ENCODE measurements at places on chromosomes 1 and 21. TPM values are rescaled to one million over a fixed set of nuclear protein-coding genes. Genes with fewer than 3 reads are reported as not detected.

GRCh38 chr1:108916788-108917187 lies 40.0 kb downstream of the GPSM2 start:
- no peaks in the 10 kb centered on the region for H3K4me1 ChIP-seq
- peaks cover 3% of the 10 kb centered on the region for H3K36me3 ChIP-seq
- no peak for DNase-seq
- no peak overlapping the region for H3K27ac ChIP-seq
- H3K4me3 ChIP-seq: no peak overlapping the region

GRCh38 chr21:45415188-45415942 lies 10.4 kb downstream of the COL18A1 start:
- no peak overlapping the region for H3K27ac ChIP-seq
- H3K27me3 ChIP-seq: peaks cover 28% of the 10 kb centered on the region
- no peak for DNase-seq
- H3K4me1 ChIP-seq: peaks cover 30% of the 10 kb centered on the region

- no peak for DNase-seq
- H3K36me3 ChIP-seq: no peaks in the 10 kb centered on the region
- H3K27ac ChIP-seq: no peak overlapping the region
- no peaks in the 10 kb centered on the region for H3K27me3 ChIP-seq
- H3K4me1 ChIP-seq: no peaks in the 10 kb centered on the region
These were observed 503.1 kb upstream of the DAB1 start for GRCh38 chr1:57927003-57927402.

DNA sequence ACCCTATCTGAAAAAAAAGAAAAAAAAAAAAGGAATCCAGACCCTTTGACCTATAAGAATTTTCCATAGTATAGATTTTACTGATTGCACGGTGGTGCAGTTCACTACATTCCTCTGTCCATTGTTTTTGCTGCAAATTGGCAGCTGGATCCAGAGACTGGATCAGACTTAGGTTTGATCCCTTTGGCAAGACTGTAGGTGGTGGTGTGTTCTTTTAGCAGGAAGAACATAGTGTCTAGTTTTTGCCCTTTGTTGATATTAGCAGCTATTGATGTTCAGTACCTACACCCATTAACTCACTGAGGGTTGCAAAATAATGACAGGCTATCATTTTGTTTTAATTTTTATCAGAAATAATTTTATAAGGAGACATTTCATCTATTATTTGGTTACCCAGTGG lies 37.1 kb downstream of the OSBPL9 start:
- no peaks in the 10 kb centered on the region for H3K36me3 ChIP-seq
- no peaks in the 10 kb centered on the region for H3K4me1 ChIP-seq
- no peak overlapping the region for H3K27ac ChIP-seq

The BGLAP gene
- 3.0 TPM for total RNA-seq

DNA sequence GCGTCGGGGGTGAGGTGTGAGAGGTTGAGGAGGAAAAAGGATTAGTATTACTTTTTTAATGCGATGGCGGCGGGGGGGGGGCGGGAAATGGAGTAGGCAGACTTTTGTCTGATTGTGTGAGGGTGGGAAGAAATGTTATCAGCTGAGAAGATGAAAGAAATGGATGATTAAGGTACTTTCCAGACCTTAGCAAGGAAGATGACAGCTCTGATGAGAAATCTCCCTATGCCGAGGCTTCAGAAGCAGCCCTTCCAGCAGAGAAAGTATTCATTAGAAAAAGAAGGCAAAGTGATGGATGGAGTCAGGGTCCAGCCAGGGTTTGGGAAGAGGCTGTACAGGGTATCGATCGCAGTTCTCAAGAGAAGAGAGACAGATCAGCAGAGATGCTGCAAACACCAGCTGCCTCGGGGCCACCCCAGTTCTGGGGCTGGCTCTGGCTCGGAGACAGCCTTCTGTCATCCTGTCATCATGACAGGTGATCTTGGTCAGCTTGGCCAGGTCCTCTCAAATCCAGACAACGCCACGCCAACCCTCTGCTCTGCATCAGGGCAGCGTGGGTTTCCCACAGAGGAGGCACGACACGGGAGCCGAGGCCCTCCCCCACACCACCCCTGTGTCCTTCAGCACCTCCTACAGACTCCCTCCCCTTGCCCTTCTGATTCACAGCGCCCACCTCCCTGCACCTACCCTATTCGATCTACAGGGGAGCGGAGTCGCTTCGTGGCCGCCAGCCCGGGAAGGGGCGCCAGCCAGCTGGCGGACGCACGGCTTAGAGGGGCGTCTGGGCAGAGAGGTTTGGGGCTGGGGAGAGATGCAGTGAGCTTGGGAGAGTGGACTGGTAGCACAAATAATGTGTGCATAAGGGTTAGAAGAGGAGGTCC lies 674 bp upstream of the ATXN7L2 start:
- peaks cover 4% of the 10 kb centered on the region for H3K36me3 ChIP-seq
- peak overlapping the region; percentile 35 for H3K27ac ChIP-seq
- peak overlapping the region; percentile 97 for H3K4me3 ChIP-seq
- H3K27me3 ChIP-seq: peaks cover 47% of the 10 kb centered on the region
- DNase-seq: peak; percentile 51

- H3K27ac ChIP-seq: no peak overlapping the region
- H3K4me3 ChIP-seq: no peak overlapping the region
These were observed 709.4 kb downstream of the MATN1 start for GRCh38 chr1:30014031-30014430.

- DNase-seq: no peak
- H3K36me3 ChIP-seq: peaks cover 3% of the 10 kb centered on the region
- no peak overlapping the region for H3K27ac ChIP-seq
- H3K4me3 ChIP-seq: no peak overlapping the region
These were observed 26.7 kb upstream of the LIN9 start for GRCh38 chr1:226335661-226336060.

DNA sequence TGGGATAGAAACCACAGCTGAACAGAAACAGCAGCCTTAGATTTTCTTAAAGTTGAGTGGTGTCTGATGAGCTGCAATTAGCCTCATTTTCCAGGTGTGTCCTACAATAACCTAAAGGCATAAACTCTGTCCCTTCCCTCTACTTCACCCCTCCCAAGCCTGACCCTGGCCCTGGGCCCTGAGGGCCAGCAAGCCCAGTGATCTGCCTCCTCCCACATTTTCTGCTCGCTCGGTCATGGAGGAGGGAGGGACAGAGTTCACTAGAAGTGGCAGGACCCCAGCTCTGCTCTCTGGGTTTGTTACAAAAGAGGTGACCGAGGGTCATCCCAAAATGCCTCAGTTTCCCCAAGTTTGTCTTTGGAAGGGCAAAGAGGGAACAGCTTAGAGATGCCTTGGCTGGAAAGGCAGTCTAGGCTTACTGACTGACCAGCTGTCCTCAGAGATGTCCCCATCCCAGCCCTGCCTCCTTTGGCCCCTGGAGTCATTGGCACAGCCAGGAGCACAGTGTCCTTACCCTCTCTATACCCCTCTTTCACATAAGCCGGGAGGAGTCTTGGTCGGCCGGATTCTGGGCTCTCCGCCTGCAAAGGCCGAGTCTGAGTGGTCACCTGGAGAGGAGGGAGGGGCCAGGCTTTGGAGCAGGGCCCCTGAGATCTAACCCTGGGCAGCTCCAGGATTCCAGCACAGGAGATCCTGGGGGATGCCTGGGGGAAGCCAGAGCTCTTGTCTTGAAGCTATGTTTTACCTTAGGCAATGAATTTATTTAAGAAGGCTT lies 172.7 kb downstream of the PTPRU start:
- no peak overlapping the region for H3K4me3 ChIP-seq
- DNase-seq: no peak
- no peaks in the 10 kb centered on the region for H3K4me1 ChIP-seq

GRCh38 chr1:27548858-27549719 lies 54.9 kb downstream of the AHDC1 start:
- no peak overlapping the region for H3K27ac ChIP-seq
- no peaks in the 10 kb centered on the region for H3K27me3 ChIP-seq
- H3K36me3 ChIP-seq: peaks cover 1% of the 10 kb centered on the region

DNA sequence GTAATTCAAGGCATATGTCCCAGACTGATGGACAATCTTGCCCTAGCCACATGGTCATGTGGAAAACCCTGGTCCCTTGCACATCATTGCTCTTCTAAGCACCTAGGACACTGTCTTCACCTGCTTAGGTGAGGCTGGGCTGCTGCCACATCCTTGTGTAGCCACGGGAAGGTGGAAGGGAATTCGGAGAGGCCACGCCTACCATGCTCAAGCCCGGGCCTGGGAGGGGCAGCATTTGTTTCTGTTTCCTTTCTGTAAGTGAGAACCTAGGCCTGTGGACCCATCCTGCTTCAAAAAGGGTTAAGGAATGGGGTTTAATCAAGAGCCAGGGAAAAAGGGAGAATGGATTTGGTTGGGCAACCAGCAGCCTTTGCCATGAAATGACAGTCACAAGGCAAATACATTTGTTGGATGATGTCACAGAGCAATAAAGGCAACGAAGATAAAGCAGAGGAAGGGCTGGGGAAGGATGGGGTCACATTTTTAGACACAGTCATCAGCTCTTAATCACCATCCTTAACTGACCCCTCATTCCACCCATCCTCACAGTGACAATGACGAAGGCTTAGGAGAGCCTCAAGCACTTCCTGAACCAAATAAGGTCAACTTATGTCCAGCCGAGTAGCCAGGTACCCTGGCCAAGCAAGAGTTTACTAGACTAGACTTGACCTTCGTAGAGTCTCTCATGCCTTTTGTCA lies 10.1 kb upstream of the LRRC38 start:
- H3K27ac ChIP-seq: no peak overlapping the region
- H3K36me3 ChIP-seq: no peaks in the 10 kb centered on the region
- no peaks in the 10 kb centered on the region for H3K4me1 ChIP-seq
- H3K27me3 ChIP-seq: peaks cover 24% of the 10 kb centered on the region

- no peaks in the 10 kb centered on the region for H3K36me3 ChIP-seq
- no peak for DNase-seq
- H3K4me1 ChIP-seq: no peaks in the 10 kb centered on the region
These were observed 2.8 kb upstream of the TTC22 start for GRCh38 chr1:54803761-54804470.

DNA sequence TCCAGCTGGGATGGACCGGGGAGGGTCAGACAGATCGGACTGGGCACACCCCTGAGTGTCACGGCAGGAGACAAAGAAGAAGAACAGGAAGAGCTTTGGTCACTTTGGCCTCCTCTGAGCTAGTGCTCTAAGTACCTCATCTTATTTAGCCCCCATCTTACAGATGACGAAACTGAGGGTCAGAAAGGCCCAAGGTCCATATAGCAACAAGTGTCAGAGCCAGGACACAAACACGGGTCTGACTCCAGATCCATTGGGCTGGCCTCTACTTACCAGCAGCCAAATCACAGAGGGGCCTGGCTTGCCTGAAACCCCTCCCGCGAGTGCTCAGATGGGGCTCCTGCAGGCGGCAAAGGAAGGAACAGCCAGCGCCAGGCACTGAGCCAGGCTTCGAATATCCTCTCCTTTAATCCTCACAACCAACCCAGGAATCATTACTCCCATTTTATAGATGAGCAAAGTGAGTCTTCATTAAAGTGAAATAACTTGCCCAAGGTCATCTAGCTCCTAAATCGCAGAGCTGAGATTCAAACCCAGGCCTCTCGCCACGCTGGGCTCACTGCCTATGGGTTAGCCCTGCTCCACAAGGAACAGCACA lies 25.7 kb upstream of the SELENON start:
- H3K4me1 ChIP-seq: peaks cover 65% of the 10 kb centered on the region
- H3K27ac ChIP-seq: no peak overlapping the region
- no peaks in the 10 kb centered on the region for H3K27me3 ChIP-seq
- H3K36me3 ChIP-seq: no peaks in the 10 kb centered on the region
- H3K4me3 ChIP-seq: peak overlapping the region; percentile 12

The ARMH1 gene
- total RNA-seq: 5.9 TPM

The KRTAP11-1 gene
- not detected for total RNA-seq

- peak overlapping the region; percentile 45 for H3K27ac ChIP-seq
- H3K4me1 ChIP-seq: peaks cover 40% of the 10 kb centered on the region
- H3K27me3 ChIP-seq: no peaks in the 10 kb centered on the region
These were observed 94.5 kb upstream of the ARTN start for GRCh38 chr1:43839056-43839455.

GRCh38 chr21:42426424-42426823 lies 22.7 kb downstream of the UBASH3A start:
- peaks cover 22% of the 10 kb centered on the region for H3K27me3 ChIP-seq
- no peak for DNase-seq
- H3K4me3 ChIP-seq: no peak overlapping the region

DNA sequence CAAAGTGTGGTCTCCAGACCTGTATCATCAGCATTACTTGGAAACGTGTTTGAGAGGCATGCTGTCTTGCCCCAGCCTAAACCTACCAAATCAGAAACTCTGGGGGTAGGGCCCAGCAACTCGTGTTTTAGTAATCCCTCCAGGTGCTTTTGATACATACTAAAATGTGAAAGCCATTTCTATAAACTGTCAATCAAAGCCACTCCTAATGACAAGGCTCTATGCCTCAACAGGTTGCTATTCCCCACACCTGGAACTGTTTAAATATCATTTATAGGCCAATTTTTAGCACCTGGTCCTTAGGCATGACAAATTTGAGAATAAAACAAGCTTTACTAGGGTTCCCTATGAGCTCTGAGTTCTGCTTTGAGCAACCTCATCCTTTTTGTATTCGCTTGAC lies 158.7 kb upstream of the NR5A2 start:
- no peak overlapping the region for H3K4me3 ChIP-seq
- no peaks in the 10 kb centered on the region for H3K4me1 ChIP-seq
- no peak overlapping the region for H3K27ac ChIP-seq

DNA sequence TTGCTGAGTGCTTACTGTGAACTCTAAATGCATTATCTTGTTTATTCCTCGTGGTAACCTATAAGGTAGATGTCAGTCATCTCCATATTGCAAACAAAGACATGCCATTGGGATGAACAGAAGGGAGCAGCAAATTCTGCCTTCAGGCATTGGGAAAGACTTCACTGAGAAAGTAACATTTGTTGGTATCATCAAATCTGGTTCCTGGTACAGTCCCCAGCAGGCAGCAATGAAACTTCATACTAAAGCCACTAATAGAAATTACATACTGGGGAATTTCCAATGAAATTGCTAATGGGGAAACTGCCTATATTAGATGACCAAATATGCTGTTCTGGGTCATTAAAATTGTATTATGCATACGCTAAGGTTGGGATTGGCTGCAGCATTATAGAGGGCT lies 47.3 kb upstream of the ST6GALNAC5 start:
- H3K27me3 ChIP-seq: no peaks in the 10 kb centered on the region
- no peak for DNase-seq
- H3K4me3 ChIP-seq: no peak overlapping the region
- H3K4me1 ChIP-seq: no peaks in the 10 kb centered on the region
- no peak overlapping the region for H3K27ac ChIP-seq

- no peak overlapping the region for H3K4me3 ChIP-seq
- no peak for DNase-seq
- H3K27ac ChIP-seq: no peak overlapping the region
- peaks cover 2% of the 10 kb centered on the region for H3K27me3 ChIP-seq
- H3K36me3 ChIP-seq: no peaks in the 10 kb centered on the region
- peaks cover 10% of the 10 kb centered on the region for H3K4me1 ChIP-seq
These were observed 170.3 kb upstream of the DUSP10 start for GRCh38 chr1:221912230-221912629.

The OVAAL gene
- total RNA-seq: not detected

GRCh38 chr1:230429067-230429735 lies 3.1 kb upstream of the PGBD5 start:
- peaks cover 35% of the 10 kb centered on the region for H3K4me1 ChIP-seq
- peak overlapping the region; percentile 31 for H3K4me3 ChIP-seq
- DNase-seq: no peak
- peaks cover 40% of the 10 kb centered on the region for H3K27me3 ChIP-seq
- H3K27ac ChIP-seq: no peak overlapping the region
- H3K36me3 ChIP-seq: no peaks in the 10 kb centered on the region

The TAS1R1 gene
- total RNA-seq: not detected

- no peaks in the 10 kb centered on the region for H3K27me3 ChIP-seq
- no peaks in the 10 kb centered on the region for H3K36me3 ChIP-seq
- DNase-seq: no peak
- no peak overlapping the region for H3K4me3 ChIP-seq
- no peak overlapping the region for H3K27ac ChIP-seq
These were observed 38.0 kb downstream of the SPRTN start for GRCh38 chr1:231376101-231376500.

The SAMSN1 gene
- total RNA-seq: not detected

All from neural crest cell (in vitro differentiated cells).